HT1080 (cell line): ENCODE measurements at places on chromosomes 6 and 20.

DNA sequence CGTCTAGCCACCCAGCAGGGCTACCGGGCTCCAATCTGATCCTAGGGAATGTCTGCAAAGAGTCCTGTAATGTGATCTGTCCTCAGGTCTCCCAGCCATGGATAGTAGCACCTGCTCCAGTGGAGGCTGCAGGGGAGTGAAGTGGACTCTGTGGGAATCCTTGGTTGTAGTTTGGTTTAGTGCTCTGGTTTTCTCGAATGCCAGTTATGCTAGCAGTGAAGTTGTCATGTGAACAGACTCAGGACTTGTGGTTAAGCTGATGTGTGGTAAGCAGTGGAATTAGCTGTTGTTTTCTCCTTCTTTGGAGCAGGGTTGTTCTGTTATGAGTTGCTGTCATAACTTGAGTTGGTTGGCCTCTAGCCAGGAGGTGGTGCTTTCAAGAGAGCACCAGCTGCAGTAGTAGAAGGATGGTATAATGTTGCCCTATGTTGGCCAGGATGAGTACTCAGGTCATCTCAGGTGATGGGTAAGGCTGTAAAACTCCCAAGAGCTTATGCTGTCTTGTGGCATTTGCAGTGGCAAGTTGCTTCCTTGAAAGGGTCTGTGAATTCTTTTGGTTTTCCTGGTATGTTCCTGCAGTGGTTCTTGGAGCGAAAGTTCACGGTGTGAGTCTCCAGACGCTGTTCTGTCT lies 390.2 kb downstream of the UTRN start:
- DNase-seq = peak; percentile 53

DNA sequence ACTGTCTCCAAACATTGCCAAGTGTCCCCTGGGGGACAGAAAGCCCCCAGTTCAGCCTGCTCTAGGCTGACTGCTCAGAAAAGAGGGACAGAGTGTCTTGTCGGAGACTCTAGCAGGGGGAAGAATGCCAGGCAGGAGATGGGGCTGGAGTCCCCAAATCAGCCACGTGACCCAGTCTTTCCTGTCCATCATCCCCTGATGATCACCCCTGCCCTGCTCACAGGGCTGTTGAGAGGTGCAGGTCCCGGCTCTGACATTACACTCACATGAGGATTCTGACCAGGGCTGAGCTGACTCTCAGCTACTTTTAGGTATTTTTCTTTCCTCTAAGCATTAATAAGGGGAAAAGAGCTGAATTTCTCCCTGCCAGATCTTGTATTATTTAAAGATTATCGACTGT lies 115.8 kb downstream of the SULF2 start:
- no peak for DNase-seq

GRCh38 chr6:13453153-13453552 lies 34.2 kb downstream of the GFOD1 start:
- DNase-seq = no peak

DNA sequence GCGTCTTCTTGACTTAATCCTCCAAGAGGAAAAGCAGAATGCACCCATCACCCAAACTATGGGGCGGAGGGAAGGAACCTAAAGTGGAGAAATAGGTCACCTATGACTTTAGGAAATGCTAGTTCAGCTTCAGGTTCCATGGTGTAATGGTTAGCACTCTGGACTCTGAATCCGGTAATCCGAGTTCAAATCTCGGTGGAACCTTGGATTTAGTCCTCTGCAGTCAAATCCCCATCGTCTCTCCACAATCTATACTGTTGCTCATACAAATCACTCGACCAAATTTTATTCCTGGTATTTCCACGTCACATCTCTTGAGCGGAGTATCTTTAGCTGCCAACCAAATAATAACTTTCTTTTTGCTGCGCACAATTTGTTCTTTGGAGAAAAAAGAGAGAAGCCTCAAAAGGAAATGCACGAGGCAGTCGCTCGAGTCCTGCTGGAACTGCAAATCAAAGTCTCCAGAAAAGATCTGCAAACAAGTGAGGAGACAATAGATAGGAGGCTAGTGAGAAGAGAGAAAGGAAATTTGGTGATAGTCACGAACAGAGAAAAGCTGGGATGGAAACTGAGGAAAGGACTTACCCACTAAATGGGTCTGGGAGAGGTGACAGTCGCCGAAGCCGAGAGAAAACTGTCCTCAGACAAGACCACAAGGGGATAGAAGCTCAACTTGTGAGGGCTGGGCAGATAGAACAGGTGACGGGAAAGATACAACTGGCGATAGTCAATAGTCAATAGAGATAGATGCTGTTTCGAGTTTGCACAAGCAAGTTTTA lies 16.6 kb downstream of the POM121L2 start:
- DNase-seq = peak; percentile 85

- no peak for DNase-seq
Observed at GRCh38 chr20:53794529-53795115, 201.0 kb upstream of the ZNF217 start.

- DNase-seq = no peak
Observed at GRCh38 chr20:63589261-63590217, 15.5 kb upstream of the HELZ2 start.

- DNase-seq = peak; percentile 47
Observed at GRCh38 chr6:25889877-25890853, 16.1 kb upstream of the SLC17A3 start.

DNA sequence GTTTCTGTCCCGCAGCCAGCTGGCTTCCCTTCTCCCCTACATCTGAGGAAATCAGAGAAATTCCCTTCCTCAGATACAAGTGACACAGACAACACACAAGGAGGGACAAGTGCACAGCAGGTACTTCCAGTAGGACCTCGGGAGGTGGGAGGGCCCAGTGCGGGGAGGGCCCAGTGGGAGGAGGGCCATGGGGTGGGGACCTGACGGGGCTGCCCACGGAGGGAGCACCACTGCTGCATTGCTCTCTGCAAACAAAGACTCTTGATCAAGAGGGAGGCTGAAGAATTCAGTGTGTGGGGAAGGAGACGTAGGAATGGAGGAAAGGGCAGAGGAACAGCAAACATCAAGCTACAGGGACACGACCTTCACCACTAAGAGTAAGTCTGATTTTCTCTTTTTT lies 9.0 kb downstream of the TAP2 start:
- DNase-seq = no peak

DNA sequence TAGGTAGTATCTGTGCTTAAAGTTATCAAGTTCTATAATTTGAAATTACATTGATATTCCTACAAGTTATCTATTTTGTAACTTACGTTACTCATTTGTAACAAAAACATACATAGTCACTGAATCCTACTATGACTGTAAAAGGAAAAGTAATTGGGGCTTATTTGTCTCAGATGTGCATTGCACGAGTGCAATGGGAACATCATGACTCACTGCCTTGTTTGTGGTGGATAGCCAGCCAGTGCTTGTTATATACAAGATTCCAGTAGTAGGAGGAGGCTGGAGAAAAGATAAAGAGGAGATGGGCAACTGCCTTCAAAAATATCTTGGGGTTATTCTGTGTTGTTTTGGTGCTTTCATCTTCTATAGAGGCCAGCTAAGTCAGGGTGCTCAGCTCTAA lies 164.1 kb downstream of the RNF144B start:
- DNase-seq = peak; percentile 32

DNA sequence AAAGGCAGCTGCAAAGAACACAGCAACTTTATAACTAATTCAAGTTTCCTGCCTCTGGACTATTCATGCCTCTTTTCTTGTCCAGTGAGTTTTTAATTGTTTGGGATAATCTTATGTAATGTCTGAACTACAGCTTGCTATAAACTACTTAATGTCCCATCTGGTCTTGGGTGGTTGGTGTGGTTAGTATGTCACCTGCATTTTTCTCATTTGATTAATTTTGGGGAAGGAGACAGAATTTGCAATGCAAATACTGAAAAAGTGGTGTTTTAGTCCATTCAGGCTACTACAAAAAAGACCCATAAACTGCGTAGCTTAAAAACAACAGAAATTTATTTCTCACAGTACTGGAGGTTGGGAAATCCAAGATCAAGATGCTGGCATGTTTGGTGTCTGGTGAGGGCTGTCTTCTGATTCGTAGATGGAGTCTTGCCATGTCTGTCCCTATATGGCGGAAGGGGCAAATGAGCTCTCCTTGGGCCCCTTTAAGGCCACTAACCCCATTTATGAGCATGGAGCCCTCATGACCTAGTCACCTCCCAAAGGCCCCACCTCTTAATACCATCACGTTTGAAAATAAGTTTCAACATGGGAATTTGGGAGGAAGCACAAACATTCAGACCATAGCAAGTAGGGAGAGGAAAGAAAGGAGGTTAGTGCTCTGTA lies 22.4 kb downstream of the RNF8 start:
- DNase-seq = no peak

- no peak for DNase-seq
Observed at GRCh38 chr20:38569747-38570525, 11.1 kb upstream of the ADIG start.

DNA sequence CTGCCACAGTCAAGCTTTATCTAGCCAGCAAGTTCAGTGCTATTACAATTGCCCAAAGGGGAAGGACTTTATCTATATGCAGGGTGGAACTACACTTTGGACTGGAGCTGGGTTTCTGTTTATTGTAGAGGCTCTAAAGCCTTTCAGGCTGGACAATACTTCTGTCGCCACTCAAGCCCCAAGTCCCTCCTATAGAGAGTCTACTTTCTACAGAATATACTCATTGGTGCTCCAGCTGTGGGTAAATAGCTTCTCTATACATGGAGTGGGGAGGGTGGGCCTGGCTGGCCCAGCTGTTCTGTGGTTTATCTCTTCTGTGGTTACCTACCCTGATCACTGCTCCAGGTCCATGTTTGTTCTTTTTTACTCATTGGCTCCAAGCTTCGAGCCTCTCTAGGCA lies 151.8 kb upstream of the MYLIP start:
- no peak for DNase-seq

- DNase-seq = no peak
Observed at GRCh38 chr20:52828199-52828598, 144.0 kb upstream of the TSHZ2 start.

DNA sequence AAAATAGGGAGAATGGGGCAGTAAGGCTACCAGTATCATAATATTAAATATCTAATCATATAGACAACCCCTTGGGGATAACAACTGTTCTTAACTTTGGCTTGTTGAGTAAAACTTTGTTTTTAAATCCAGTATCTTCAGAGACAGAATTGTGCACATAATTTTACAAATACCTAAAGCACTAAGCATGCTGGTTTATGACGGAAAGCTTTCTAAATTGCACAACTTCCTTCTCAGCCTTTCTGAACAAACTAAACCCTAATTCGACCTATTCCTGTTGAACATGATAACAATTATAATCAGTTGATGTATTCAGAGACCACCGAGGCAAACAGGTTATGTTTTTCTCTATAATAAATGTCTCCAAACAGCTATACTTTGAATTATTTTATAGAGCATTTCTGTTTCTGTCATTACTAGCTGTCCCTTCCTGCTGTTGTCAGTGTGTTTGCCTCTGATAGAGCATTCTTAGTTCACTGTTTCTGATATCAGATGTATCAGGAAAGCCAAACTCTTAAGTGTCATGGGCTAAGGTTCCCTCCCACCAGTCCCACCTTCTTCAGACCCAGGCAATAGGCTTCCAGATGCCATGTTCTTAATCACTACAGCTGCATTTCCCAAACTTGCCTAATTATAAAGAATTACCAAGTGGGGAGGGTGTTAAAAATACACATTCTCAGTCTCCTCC lies 8.7 kb downstream of the ZHX3 start:
- no peak for DNase-seq

- DNase-seq = no peak
Observed at GRCh38 chr6:19906171-19906570, 69.0 kb downstream of the ID4 start.

DNA sequence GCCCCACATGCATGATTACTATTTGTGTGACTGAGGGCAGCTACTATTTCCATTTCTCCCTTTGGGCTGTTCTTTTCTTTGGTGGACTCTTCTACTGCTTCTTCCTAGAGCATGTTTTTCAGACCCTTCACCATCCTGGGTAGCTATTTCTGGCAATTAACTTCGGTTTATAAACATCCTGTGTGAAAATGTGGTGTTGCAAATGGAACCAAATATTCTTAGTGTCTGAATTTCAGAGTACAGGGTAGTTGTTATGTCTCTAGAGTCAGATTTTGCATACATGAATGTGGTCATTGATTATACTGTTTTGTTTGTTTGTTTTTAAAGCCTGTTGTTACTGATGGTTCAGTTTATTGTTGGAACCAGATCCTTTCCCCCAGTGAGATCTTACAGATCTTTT lies 49.7 kb downstream of the PROKR2 start:
- DNase-seq = no peak

GRCh38 chr20:23258747-23259121 lies 91.9 kb upstream of the NXT1 start:
- DNase-seq = no peak

DNA sequence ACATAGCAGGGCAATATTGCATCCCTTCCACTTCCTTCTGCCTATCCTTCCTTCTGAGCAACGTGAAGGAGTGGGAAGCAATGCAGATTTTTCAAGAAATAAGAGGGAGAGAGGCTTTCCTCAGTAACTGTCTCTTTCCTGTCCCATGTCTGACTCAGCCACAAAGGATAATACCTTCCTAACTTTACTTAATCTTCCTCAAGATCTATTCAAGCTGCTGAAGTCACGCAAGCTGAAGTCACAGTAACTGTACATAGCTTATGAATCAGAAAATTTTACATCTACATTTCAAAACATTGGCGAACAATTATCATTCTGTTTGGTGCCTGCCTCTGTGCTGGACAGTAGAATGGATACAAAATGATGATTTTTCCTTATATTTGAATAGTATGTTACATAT lies 86.4 kb upstream of the POU3F2 start:
- peak; percentile 48 for DNase-seq

GRCh38 chr20:51460163-51460562 lies 82.4 kb downstream of the NFATC2 start:
- DNase-seq = no peak

DNA sequence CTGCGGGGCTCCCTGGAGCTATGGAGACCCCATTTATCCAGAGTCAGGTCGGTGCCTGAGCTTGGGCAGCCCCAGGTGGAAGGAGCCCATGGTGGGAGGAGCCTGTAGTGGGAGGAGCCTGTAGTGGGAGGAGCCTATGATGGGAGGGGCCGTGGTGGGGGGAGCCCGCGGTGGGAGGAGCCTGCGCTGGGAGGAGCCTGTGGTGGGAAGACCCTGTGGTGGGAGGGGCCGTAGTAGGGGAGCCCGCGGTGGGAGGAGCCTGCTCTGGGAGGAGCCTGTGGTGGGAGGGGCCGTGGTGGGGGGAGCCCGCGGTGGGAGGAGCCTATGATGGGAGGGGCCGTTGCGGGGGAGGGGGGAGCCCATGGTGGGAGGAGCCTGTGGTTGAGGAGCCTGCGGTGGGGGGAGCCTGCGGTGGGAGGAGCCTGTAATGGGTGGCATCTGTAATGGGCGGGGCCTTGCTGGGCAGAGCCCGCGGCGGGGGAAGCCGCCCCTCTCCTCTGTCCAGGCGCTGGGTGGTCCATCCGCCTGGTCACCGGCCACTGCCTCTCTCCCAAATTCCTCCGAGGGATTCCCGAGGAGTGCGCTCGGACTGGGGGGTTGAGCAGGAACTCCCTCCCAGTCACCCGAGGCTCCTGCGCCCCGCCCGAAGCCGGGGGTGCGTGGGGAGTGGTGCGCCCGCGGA lies 567 bp upstream of the FNDC11 start:
- no peak for DNase-seq
